ENCODE measurements at places on chromosomes 4 and X.

GRCh38 chr4:181688432-181688831 is 554.8 kb upstream of the TENM3 start:
- no peak for DNase-seq

GRCh38 chr4:155789391-155789790 is 30.6 kb downstream of the GUCY1B1 start:
- DNase-seq: no peak

DNA sequence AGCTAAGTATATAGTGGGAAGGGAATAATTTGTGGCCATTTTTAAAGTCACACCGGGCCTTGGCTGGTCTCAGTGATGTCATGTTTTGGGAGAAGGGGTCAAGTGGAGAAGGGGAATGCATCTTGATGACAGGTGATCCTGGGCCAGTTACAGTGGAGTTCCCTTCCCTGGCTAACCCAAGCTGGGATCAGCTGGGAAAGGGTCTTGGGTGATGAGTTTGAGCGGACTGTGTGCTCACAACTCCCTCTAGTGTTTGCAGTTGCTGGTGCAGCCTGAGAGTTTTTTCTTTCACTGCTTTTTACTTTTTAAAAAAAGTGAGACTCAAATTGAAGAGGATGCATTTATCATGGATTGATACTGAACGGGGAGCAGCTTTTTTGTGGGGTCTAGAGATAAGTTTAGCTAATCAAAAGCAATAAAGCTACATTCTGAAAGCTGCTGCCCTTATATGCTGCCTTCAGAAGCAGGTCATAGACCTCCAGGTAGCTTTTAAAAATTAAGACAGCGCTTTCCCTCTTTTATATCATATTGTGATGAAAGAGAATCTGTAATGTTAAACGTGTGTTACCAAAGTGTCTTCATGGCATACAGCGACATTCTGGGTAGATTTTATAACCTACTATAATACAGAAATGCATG is 164.7 kb downstream of the DCLK2 start:
- DNase-seq: peak; percentile 56

DNA sequence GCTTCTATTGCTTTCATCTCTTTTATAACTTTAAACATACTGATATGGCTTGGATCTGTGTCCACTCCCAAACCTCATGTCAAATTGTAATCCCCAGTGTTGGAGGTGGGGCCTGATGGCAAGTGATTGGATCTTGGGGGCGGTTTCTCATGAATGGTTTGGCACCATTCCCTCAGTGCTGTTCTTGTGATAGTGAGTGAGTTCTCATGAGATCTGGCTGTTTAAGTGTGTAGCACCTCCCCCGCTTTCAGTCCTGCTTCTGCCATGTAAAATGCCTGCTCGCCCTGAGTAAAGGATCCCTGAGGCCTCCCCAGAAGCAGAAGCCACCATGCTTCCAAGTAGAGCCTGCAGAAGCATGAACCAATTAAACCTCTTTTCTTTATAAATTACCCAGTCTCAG is 17.7 kb downstream of the MND1 start:
- no peak for DNase-seq

- DNase-seq: no peak
Measured at GRCh38 chr4:106287353-106287969, 28.5 kb downstream of the TBCK start.

All from NAMALWA (cell line).